Ascending aorta (tissue), 2 donors: ENCODE measurements at places on chromosomes 7 and 10. TPM values are rescaled to one million over a fixed set of nuclear protein-coding genes. Genes with fewer than 3 reads are reported as not detected.

DNA sequence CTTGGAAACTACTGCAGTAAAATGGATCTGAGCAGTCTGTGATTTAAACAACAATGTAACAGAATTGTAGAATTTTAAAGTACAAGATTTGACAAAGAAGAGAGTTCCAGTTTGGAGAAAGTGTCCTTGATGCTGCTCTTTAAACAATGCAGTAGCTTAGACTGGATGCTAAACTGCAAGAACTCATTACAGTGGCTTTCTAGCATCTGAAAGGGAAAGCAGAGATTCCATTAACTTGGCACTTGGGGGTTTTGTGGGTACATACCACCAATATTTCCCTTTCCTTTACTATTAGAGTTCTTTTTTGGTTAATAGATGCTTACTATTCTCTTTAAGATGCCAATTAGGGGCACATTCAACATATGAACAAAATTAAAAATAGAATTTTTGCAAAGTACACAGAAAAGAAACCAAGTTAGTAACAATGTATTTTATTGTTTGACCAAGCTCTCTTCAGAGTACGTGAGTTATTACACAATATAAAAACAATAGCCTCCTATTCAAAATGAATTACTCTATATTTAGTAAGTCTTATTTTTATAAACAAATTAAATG lies 11.9 kb downstream of the PSTK start:
- no peak for DNase-seq

DNA sequence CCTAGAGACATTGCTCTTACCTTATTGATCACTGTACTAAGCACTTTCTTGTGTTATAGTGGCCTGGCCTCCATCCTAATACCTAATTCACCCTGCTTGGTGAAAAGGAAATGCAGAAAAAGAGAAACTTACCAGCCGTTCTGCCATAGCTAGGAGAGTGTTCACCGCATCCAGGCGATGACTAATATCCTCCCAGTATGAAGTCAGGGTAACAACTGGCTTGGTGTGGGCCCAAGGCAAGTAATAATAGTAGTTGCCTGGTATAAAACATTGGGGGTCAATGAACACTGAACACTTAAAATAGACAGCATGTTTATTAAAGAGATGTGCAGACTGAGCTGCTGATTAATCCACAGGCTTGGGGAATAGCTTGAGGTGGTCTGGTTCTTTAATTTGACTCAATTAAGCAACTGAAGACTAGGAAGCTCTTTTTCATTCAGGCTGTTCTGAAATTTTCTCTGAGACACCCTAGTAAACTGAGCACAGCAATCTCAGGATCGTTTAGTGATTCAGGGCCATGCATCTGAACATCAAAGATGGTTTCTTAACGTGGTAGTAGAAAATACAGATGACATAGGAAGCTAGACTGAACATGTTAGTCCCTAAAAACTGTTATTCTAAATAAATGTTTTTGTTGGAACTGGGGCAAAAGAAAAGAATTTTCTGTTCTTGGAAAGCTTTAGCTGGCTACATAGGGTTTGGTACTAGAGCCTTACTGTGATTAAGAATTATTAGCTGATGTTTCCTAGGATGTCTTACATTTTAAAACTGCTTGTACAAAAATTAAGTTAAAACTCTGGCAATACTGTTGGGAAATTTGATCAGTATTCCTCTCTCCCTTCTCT lies 102.2 kb downstream of the MYOF start:
- DNase-seq, result no peak

- DNase-seq, result no peak
Observed at GRCh38 chr10:122845783-122846332, at the start of gene CUZD1. Gene CUZD1, minus strand, starts transcription at chr10:122845857. Its CDS starts 14 bp downstream, at chr10:122845843.

GRCh38 chr10:110802090-110802489 lies 69.6 kb upstream of the PDCD4 start:
- no peak for DNase-seq

PILRB gene
- total RNA-seq, result 67.2 TPM

CFAP70 gene
- not detected for total RNA-seq
